ENCODE measurements at places on chromosomes 12 and 14.

GRCh38 chr14:71240866-71241520, 333.7 kb downstream of the PCNX1 start:
- DNase-seq = no peak

GRCh38 chr14:53857625-53858344, 98.8 kb downstream of the BMP4 start:
- no peak for DNase-seq

DNA sequence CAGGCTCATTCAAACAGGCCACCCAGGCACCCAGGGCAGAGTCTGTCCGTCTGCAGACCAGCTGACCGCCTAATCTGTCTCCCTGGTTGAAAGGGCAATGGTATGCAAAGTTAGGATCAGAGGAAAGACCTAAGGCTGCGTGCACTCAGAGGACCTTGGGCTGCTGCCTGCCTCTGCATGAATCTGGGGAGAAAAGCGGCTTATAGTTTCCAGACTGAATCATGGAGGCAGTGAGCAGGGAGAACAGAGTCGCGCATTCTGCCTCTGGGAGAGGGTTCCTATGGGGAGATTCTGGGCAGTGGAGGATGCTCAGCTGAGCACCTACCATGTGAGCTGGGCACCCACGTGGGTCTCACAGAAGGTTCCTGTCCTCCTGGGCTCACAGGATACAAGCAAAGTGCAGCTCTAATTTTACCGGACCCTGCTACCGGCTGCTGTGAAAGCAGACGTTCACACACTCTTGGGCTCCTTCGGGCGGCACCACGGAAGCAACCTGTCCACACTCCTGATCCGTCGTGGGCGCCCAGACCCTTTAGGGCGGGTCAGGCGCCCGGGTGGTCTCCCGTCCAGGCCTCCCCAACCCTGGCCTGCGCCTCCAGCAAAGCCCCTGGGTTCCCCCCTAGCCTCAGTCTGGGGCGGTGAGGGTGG, 772 bp downstream of the SCARB1 start:
- no peak for DNase-seq

DNA sequence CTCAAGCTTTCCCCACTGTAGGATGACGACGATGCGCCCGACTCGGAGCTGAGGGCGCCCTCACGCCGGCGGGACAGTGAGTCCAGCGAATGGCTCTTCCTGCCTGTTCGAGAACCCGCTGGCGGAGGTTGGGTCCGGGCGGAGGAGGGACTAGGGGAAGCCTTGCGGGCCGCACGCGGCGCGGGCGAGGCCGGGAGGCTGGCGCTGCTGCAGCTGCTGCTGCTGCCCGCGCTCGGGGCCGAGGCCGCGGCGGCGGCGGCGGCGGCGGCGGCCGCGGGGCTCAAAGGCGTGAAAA, 1.9 kb downstream of the CCDC177 start:
- no peak for DNase-seq

- no peak for DNase-seq
These were observed 44.3 kb downstream of the SCN8A start for GRCh38 chr12:51635346-51635745.

DNA sequence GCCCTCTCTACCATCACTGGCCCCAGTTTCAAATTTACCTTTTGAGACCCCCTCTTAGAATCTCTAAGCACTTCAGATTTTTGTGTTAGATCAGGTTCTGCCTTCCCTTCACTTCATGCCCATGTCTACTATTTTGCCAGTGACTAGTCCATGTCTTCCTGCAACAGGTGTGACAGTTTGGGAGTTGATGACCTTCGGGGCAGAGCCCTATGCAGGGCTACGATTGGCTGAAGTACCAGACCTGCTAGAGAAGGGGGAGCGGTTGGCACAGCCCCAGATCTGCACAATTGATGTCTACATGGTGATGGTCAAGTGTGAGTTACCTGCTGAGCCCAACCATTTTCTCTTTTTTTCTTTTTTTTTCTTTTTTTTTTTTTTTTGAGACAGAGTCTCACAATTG, 5.8 kb upstream of the PA2G4 start:
- no peak for DNase-seq

- DNase-seq = no peak
These were observed 55.3 kb downstream of the VCPKMT start for GRCh38 chr14:50060871-50061663.

- DNase-seq = peak; percentile 86
These were observed at the start of gene ITFG2 for GRCh38 chr12:2812290-2813213. TSS of gene ITFG2 (plus strand) at chr12:2812668. CDS start at chr12:2812761, 93 bp downstream.

DNA sequence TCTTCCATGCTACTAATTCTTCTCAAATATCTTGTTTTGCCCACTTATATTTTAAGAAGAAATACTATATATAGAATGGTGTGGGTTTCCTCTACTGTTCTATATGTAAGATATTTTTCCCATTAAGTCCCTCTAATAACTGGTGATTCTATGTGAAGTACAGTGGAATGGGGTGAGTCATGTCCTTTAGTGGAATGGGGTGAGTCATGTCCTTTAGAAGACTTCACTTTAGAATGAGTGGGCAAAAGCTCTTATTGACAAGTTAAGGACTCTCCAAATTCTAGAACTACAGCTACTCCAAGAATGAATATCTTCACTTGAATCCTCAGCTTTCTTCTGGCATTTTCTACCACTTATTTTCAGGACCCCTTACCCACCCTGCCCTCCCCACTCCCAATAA, 349.9 kb downstream of the ETNK1 start:
- DNase-seq = no peak

GRCh38 chr12:114193474-114193873, 212.5 kb downstream of the TBX5 start:
- no peak for DNase-seq

DNA sequence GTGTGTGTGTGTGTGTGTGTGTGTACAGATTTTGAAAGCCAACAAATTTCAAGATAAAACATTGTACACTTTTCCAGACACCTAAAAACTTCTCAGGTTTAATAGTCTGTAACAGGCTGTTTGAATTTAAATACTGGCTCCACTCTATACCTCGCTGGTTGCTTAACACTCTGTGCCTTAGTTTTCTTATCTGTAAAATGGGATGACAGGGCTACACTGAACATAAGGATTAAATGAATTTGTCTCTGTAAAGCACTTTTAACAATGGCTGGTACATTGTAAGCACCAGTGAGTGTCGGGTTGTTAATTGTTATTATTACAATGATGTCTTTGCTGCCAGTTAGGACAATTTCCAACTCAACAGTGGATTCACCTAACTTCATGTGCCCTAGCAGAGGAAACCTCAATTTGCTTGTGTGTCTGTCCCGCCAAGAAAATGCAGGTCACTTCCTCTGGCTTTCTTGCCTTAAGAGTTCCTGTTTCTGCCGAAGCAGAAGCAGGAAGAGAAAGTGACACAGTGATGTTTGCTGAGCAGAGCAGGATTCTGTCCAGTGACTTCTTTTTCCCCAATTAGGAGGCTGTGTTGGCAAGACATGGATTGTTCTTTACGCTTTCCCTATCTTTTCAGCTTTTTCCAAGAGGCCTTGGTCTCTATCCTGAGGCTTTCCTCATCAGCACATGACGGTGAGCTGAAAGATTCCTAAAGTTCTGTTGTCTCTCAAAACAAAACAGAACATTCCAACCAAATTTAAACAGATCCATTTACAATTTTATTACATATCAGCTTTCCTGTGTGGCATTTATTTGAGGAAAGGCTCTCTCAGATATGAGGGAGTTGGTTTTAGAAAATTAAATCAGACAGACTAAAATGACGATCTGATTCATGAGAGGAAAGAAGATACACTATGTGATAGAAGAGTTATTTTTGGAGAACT, 154.1 kb upstream of the ATP2B1 start:
- no peak for DNase-seq

DNA sequence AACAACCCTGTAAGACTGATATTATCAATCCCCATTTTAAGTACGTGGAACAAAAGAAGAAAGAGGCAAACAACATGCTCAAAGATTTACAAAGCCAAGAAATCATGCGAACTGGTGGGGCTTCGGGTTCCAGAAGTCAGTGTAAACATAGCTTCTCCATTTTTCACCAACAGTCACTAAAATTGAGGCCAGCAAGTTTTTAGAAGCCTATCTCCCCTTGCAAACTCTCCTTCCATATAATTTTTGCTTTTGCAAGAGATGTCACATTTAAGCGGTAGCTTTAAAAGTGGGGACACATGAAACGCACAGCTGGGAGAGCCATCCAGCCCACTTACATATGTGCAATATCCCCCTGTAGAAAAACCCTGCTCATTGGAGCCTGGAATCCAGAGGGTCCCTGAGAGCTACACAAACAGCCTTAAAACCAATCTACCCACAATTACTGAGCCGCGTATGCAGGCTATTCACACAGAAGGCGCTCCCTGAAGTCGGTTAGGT, 797 bp downstream of the SLC11A2 start:
- no peak for DNase-seq

GRCh38 chr12:99386907-99387306, 260.6 kb upstream of the GARIN6 start:
- DNase-seq = no peak

DNA sequence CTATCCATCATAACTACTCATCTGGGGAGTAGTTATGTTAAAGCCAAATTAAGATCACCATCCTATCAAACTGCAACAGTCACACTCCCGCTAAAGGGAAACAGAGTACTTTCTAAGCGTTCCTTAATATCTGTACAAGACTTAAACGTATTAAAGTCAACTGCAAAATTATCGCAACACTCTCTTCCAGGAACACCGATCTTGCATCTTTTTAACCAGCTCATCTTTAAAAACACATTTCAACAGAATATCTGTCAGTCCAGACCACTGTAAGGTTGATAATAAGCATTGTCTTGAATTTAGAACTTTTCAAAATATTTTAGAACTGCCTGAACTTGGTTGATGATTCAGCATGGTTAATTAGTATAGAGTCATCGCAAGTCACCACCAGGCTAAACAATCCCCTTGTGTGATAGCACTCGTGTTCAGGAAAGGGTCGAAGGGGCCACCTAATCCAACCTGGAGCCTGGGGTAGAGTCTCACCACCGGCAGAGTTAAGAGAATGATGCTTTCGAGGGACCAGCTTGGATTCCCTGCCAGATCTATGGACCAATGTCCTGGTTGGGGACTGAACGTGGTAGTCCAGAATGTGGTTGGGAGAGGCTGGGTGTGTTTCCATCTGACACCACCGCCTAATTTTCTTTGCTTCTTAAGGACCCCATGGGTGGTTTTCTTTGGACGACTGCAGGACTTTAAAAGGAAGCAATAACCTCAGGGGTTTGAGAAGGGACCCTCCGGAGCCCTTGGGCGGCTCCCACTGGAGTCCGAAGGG, 890 bp downstream of the SPTLC2 start:
- DNase-seq = no peak

DNA sequence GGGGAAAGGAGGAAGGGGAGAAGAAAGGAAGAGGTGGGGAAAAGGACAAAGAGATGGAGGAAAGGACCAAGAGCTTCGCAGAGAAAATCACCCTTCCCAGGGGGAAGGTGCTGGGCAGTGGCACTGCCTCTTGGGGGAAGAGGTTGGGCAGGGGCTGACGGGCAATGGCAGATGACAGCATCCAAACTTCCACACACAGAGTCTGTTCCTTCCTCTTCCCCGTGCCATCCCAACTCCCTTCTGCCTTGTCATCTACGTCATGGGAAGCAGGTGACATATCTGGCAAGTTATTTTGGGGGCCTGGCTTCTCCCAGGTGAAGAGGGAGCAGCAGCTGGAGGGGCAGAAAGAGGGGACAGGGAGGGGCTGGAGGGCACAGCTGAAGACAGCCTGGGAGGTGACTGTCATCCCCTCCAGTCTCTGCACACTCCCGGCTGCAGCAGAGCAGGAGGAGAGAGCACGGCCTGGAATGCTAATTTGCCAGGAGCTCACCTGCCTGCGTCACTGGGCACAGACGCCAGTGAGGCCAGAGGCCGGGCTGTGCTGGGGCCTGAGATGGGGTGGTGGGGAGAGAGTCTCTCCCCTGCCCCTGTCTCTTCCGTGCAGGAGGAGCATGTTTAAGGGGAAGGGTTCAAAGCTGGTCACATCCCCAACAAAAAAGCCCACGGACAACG, 43.9 kb upstream of the IQSEC3 start:
- DNase-seq = no peak

Data from activated T-helper 1 cell treated with anti-CD3 and anti-CD28 coated beads, Interleukin-2, amount 50 U/mL, for 16 hours (primary cell).